ENCODE measurements at places on chromosomes 16 and 17.

DNA sequence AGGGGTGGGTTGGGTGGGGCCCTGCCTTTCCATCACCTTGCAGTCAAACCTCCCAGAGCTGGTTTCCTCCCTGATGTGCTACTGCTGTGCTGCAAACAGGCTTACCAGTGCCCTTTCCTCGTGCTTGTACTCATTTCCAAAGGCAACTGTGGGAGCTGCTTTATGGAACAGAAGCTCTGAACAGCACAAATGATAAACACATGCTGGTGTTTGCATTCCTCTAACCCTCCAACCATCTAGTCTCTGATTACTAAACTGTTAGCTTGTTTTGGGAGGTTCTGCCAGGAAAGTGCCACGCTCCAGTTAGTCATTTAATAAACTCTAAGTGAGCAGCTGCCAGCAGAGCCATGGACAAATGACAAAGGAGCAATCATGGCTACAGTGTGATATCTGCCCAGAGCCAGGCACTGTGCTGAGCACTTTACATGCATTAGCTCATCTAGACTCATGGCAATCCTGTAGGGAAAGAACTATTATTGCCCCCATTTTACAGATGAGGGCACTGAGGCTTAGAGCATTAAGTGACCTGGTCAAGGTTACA lies 110.4 kb downstream of the VAT1L start:
- DNase-seq, result no peak

DNA sequence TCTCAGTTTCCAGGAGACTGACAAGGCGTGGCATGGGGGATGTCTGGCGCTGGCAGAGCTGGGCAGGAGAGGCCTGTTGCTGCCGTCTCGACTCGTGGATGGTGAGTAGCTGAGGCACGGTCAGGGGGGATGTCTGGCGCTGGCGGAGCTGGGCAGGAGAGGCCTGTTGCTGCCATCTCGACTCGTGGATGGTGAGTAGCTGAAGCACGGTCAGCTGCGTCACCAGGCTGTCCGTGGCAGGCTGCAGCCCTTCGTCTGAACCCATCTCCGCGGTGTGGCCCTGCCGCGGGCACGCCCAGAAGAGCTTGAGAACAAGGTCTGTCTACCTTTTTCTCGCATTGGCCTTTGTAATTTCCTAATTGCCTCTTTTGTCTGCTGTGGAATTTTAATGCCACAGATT lies 25.0 kb downstream of the ZNF750 start:
- no peak for DNase-seq

- DNase-seq, result no peak
Observed at GRCh38 chr16:4094127-4094773, 22.0 kb downstream of the ADCY9 start.

GRCh38 chr17:28724500-28725165 lies 1.4 kb downstream of the TLCD1 start:
- no peak for DNase-seq

DNA sequence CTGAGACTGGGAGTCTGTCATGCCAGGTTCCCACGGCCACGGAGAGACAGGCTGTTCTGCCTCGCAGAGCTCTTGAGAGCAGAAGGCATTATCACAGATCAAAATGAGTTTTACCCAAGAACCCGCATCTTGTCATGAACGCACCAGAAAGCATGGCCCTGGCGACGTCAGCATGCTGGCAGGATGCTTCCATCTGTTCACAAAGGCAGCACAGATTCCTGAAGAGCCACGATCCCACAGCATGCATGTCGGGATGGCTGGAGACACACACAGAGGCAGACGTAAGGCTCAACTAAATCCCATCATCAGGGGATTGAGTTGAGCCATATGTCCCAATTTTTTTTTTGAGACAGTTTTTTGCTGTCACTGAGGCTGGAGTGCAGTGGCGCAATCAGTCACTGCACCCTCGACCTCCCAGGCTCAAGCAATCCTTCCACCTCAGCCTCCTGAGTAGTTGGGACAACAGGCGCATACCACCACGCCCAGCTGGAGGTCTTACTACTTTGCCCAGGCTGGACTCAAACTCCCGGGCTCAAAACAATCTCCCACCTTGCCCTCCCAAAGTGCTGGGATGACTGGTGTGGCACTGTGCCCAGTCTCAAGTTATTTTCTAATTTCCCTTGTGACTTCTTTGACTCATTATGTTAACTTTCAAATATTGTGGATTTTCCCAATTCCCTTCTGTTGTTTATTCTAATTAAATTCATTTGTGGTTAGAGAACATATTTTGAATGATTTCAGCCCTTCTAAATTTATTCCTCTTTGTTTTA lies 11.1 kb downstream of the FANCA start:
- no peak for DNase-seq

GRCh38 chr16:1169285-1170075 lies 16.6 kb downstream of the CACNA1H start:
- no peak for DNase-seq

DNA sequence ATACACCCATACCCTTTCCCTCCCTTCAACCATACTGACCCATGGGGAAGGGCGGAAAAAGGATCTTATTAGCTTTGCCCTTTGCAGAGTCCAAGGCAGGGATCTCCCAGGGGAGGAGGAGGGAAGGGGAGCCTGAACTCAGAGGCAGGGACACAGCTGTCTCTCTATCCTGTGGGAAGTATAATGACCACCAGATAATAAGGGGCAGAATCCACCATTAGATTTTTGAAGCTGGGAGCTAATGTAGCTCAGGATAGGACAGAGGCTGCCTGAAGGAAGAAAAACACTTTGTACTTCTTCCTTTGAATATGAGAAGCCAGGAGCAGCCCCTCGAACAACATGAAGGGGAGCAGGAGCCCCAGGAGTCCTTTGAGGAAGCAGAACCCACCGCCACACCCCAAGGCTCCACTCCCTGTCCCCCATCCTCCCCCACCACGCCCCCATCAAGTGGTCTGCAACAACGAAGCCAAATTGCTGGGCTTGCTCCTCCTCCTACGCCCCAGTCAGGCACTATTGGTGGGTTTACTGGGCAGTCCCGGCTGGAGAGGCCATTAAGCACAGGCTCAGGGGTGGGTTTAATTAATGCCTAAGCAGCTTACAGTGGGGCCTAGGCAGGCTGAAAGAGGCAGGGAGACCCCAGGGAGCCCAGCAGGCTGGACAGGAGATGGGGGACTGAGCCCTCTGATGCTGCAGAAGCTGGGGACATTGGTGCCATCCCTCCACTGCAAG lies 5.3 kb downstream of the MPP2 start:
- no peak for DNase-seq

DNA sequence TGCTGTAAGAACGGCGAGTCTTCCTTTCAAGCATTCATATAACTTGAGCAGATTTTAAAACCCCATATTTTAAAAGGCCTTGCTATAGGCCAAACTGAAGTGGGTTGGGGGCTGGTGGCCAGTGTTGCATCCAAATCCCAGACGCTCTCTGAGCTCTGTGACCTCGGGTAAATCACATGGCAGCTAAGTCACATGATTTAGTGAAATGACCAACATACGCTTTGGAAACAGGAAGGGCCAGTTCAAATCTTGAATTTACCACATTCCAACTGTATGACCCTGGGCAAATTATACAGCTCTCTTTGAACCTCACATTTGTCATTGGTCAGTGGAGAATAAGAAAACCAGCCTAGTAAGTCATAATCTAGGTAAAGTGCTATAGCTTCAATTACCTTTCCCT lies 519.3 kb downstream of the HAPSTR1 start:
- DNase-seq, result no peak

- no peak for DNase-seq
Observed at GRCh38 chr16:89841275-89841674, 13.0 kb downstream of the SPIRE2 start.

GRCh38 chr17:77719806-77720205 lies 238.7 kb upstream of the TNRC6C start:
- DNase-seq, result no peak

GRCh38 chr16:19696328-19696727 lies 21.7 kb downstream of the KNOP1 start:
- DNase-seq, result peak; percentile 41

- DNase-seq, result no peak
Observed at GRCh38 chr17:17058304-17058703, 16.0 kb downstream of the MPRIP start.

DNA sequence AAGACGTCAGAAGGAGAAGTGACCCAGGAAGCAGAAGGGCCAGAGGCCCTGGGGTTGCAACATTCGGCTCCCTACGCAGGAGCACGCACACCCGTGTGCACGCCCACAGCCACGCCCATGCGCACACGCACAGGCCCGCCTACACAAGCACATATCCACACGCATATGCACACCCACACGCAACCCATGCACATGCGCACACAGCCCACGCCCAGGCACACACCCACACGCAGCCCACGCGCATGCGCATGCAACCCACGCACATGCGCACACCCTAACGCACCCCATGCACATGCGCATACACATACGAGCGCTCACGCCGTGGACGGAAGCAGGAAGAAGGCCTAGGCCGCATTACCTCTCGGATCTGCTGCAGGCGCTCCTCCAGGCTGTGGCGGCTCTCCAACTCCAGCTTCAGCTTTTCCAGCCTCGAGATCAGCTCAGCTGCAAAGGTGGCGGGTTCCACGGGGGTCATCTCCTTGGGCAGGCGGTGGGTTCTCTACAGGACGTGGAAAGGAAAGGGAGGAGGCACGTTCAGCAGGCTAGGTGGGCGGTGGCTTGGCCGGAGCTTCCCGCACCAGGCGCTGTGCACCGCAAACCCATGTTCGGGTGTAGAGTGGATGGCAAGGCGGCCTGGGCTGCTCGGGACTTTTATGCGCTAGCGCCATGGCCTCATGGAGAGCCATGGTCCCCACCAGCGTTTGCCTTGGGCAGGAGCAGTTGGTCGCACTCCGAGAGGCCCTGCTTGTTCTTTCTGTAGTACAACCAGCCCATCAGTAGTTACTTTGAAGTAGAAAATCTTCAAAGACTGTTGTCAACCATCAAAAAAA lies 23.4 kb downstream of the AXIN2 start:
- DNase-seq, result no peak

GRCh38 chr17:80455336-80455710 lies 21.1 kb downstream of the NPTX1 start:
- DNase-seq, result no peak

GRCh38 chr17:71870546-71870862 lies 250.3 kb upstream of the SOX9 start:
- no peak for DNase-seq

DNA sequence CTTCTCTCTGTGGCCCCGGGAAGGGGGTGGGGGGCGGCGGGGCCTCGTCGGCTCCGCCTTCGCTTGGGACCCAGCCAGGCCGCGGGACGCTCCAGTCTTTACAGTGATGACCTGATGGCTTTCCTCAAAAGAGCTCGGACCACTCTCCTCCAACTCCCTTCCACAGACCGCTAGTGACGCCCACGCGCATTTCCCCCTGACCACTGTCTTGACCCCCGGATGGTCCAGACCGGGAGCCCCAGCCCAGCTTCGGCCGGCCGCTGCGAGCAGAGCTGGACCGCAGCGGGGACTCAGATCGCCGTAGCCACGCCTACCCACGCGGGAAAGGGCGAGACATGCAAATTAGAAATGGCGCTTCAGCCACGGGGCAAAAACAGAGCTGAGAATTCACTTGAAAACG lies 81.6 kb upstream of the RNU2-1 start:
- no peak for DNase-seq

DNA sequence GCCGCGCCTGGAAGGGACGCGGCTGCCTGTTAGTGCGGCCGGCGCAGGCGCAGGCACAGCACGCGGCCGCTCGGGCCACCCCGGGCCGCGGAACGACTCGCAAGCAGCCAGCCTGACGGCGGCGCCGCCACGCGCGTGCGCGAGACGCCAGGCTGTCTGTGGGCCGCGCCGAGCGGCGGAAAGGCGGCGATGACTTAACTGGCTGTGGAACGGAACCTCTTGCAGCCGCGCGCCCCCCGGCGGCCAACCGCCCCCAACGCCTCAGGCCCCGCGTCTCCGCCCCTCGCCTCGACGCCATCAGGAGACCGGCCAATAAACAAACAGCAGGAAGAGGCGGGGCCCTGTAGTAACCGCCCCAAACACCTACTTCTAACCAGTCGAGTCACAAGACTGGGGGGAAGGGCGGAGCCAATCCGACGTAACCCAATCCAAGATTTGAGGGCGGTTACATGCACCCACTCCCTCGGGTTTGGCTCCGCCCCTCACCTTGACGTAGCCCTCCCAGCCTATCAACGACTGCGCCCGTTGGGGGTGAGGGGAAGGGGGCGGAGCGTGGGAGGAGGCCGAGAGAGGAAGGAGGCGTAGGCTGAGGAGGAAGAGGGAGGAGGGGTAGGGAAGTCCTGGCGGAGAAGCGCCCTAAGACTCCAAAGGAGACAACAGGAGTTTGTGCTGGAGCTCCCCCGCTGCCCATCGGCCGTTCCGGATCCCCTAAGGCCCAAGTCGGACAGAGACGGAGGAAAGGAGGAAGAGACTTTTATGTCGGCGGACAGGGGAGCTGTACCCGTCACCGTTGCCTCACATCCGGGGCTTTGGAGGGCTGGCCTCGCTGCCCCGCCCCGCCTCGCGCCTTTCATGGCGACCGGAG lies at the start of gene FBRS:
Gene FBRS (plus strand): TSS at position 566 of the 865 bp plus-strand sequence. CDS start 1,088 bp downstream, outside the sequence.
- peak; percentile 99 for DNase-seq

- no peak for DNase-seq
Observed at GRCh38 chr17:43528319-43528987, 17.7 kb downstream of the ETV4 start.

DNA sequence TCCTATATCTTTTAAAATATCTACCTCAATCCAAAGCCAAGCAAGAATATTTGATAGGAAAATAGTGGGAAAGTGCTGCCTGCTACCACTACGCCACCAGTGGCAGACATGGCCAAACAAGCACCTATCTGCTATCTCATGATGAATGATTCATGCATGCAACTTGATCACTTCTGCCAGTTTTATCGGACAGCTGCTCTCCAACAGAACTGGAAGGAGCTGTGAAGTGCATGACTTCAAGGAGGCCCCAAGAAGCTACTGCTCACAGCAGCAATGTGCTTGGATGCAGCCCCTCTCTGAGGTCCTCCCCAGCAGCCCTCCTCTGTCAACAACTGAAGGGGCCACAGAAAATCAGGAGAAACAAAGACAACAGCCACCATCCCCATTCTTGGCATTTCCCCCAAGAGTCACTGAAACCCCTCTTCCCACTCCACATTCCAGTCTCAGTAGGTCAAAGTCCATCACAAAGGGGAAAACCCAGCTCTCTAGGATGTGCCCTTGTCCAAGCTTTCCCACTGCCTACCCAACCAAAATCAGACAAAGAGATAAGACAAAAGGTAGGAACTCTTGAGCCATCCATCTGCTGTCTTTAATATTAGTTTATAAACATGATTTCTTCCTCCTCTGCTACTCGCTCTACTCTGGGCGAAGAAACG lies 215.3 kb downstream of the C16orf78 start:
- DNase-seq, result no peak

DNA sequence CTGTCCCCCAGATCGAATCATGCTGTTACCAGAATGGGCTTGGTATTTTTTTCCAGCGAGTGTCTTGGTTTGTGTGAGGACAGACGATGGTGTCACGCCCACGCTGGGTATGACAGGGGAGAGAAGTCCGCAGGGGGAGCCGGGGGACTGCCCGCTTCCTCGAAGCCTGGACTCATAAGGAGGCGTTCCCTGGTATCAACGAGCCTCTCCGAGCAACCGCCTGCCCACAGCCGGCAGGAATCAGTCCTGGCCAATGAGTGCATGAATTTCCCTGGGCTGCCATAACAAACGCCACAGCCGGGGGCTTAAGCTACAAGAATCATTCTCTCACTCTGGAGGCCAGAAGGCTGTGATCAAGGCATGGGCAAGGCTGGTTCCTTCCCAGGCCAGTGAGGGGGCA lies 26.1 kb upstream of the JPH3 start:
- DNase-seq, result no peak

GRCh38 chr16:4882633-4883285 lies 35.5 kb downstream of the UBN1 start:
- DNase-seq, result peak; percentile 20

All from epithelial cell of prostate (primary cell).